ENCODE measurements at places on chromosomes 5 and 9. TPM values are rescaled to one million over a fixed set of nuclear protein-coding genes. Genes with fewer than 3 reads are reported as not detected.

The CDH9 gene
- total RNA-seq, result 31.4 TPM

The SERINC5 gene
- total RNA-seq, result 44.8 TPM

The AK3 gene
- 26.9 TPM for total RNA-seq

The PRRX2 gene
- not detected for total RNA-seq

The SLC6A18 gene
- not detected for total RNA-seq

The GABBR2 gene
- total RNA-seq, result 39.9 TPM

The PCDHB16 gene
- total RNA-seq, result 5.3 TPM

The PAEP gene
- not detected for total RNA-seq

The BRD9 gene
- 43.2 TPM for total RNA-seq

The NUTM2F gene
- not detected for total RNA-seq

The FCN1 gene
- total RNA-seq, result 0.82 TPM

The FCHO2 gene
- total RNA-seq, result 59.9 TPM

The INSL6 gene
- not detected for total RNA-seq

The OR1J2 gene
- not detected for total RNA-seq

The GPR150 gene
- total RNA-seq, result not detected

The LRRTM2 gene
- 99.5 TPM for total RNA-seq

The SPATA31A3 gene
- not detected for total RNA-seq

The IFNB1 gene
- total RNA-seq, result not detected

The BTNL9 gene
- total RNA-seq, result 2.9 TPM

Measured in frontal cortex (tissue), 4 donors.